ENCODE measurements at places on chromosomes 4 and X. TPM values are rescaled to one million over a fixed set of nuclear protein-coding genes. Genes with fewer than 3 reads are reported as not detected.

DNA sequence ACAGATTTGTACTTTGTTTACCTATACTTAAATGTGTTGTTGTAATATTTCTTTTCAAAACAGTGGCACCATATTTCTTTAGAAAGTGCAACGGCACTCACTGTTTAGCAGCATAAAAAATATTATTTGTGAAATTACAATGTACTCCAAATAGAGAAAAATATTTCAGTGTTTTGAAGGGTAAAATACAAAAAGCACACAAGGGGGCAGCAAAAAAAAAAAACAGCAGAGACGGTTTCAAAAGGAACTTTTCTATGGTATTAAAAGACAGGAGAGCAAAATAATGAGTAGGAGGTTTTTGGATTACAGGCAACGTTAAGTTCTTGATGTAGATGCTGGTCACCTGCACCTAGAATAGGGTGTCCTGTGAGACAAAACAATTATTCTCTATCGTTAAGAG lies 2.0 kb downstream of the NUDT11 start:
- no peak for DNase-seq

DNA sequence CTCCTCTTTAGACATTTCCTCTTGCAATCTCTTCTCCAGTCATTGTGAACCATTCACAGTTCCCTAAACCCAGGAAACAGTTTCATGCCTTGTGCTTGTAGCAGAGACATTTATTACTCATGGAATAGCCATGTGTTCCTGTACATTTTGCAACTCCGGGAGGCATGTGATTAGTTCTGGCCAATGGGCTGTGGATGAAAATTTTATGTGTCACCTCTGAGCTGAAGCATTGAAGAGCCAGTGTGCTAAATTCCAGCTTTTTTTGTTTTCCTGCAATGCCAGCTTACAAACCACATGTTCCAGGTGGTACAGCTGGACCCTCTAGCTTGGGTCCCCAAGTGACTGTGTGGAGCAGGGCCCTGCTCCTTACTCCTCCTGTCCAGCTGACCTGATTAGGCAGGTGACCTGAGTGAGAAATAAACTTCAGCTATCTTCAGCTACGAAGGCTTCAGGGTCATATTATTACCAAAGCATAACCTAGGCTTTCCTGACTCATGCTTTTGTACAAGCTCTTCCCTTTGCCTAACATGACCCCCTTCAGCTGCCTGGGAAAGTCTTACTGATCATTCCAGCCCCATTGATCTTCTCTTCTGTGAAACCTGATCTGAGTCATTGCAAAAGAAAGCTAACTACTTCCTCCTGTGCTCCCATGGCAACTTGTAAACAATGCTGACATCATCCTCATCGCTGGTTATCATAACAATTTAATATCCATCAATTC lies 200.4 kb downstream of the PTTG2 start:
- peak; percentile 72 for DNase-seq

DNA sequence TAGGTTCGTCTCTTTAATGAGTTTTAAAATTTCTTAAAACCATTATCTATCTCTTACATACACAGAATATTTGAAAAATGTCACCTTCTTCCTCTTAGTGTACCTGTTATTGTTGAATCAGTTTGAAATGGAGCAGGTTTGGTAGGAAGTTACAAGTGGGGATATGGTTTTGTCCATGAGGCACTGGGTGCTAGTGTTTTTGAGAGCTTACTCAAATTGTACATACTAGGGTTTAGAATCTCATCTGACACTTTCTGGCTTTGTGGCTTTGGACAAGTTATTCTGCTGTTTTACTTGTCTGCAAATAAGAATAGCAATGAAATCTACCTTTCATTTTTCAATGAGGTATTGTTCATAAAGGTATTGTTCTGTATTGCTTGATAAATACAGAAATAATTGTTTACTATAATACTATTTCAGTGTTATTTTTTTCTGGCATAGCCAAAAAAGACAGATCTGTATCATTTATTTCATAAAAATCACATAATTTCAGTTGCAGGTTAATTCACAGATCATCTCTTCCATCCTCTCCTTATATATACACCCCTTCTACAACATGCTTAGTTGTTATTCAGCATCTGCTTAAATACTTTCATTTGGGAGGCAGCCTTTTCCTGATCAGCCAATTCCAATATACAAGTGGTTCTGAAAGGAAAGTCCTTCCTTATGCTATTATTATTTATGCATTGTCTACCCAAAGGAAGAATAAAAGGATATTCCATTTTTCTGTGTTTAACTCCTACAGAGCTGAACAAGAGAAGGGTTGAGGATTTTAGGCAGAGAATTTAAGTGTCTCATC lies 13.3 kb downstream of the NCAPG start:
- DNase-seq, result no peak

The DUX4 gene
- not detected for total RNA-seq

- DNase-seq, result no peak
Observed at GRCh38 chr4:139256349-139256748, 23.7 kb downstream of the MGARP start.

GRCh38 chr4:125254106-125254505 lies 60.6 kb upstream of the FAT4 start:
- no peak for DNase-seq

DNA sequence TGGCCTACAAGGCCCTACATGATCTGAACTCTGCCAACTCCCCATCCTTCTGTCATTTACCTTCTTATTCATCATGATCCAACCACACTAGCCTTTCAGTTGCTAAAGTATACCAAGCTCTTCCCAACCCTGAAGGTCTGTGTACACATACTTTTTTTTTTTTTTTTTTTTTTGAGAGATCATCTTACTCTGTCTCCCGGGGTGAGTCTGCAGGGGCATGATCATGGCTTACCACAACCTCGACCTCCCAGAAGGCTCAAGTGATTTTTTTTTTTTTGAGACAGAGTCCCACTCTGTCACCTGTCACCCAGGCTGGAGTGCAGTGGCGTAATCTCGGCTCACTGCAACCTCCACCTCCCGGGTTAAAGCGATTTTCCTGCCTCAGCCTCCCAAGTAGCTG lies 5.9 kb upstream of the UTP14A start:
- no peak for DNase-seq

DNA sequence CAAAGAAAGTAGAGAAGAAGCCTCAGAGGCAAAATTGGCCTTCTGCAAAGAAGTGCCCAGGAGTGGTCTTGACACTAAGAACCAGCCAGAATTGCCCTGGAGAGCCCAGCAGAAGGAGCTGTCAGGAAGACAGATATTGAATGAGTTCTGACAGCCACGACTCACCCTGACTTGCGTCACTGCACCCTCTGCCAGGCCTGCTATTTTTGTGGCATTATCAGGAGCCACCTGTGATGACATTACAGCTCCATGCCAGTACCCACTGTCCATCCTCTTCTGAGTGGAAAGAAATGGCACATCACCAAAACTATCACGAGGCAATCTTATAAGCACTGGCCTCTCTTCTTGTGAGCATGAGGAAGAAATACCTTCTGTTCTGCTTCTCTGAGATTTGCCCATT lies 67.7 kb downstream of the SMIM20 start:
- DNase-seq, result no peak

- DNase-seq, result no peak
Observed at GRCh38 chr4:7596918-7597606, 162.3 kb upstream of the PSAPL1 start.

GRCh38 chr4:186739802-186740434 lies 16.3 kb upstream of the FAT1 start:
- no peak for DNase-seq

The RTL5 gene
- 0.17 TPM for total RNA-seq

- DNase-seq, result peak; percentile 28
Observed at GRCh38 chrX:124086411-124086810, 124.9 kb downstream of the STAG2 start.

GRCh38 chrX:73214426-73215094 lies at the start of gene NAP1L2:
Gene NAP1L2, minus strand, starts transcription at chrX:73214851. Its CDS starts 359 bp downstream, at chrX:73214492.
- DNase-seq, result peak; percentile 36

- no peak for DNase-seq
Observed at GRCh38 chr4:55733932-55734331, 85.7 kb upstream of the EXOC1L start.

GRCh38 chr4:89755220-89755619 lies 81.7 kb downstream of the SNCA start:
- DNase-seq, result no peak

The TMEM156 gene
- 37.2 TPM for total RNA-seq

DNA sequence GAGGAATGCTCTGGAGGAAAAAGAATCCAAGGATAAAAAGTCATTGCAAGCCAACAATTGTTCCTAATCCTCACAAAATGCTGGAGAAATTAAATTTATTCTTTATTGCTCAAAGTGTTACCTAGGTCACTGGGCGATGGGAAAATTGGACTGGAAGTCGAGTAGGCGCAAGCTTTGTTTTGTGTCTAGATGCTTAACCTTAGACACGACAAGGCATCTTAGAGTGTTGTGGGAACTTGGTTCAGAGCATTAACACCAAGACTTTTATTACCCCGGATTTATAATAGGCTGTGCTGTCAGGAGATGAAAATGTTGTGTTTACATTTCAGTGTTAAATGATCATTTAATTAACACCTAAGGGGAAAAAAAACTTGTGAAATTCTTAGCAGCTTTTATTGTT lies 25.1 kb downstream of the SLIT2 start:
- DNase-seq, result no peak

DNA sequence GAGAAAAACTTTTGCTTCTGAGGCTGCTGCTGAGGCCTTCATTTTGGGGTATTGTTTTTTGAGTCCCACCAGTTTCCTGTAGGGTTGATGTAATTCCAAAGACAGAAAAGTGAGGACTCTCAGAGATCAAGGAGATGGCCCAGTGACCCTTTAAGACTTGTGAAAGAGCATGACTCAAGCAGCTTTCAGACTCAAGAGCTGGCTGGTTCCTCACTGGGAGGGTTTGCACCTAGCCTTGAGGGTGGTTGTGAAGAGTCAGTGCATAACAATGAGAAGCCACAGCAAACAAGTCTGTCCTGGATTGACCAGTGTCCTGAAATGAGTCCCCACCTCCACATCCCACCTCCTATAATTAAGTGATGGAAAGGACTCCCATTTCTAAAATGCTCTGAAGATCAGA lies 89.2 kb downstream of the NHS start:
- DNase-seq, result no peak

The PDE5A gene
- 1.0 TPM for total RNA-seq

GRCh38 chr4:123676071-123676889 lies 279.7 kb downstream of the SPRY1 start:
- no peak for DNase-seq

- DNase-seq, result no peak
Observed at GRCh38 chrX:16112428-16112827, 10.9 kb upstream of the GRPR start.

The AKAP4 gene
- not detected for total RNA-seq

DNA sequence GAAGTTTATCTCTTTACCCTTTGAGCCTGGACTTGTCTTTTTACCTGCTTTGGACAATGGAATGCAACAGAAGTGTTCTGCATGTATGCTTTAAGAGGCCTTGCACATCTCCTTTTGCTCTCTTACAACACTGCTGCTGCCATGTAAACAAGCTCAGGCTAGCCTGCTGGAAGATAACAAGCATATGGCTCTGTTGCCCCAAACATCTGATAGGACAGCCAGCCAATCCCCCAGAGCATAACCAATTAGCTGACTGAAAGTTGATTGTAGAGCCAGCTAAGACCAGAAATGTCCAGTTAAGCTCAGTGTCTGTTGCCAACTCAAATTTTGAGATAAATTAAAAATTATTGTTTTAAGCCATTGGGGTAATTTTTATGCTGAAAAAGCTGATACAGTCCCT lies 510.6 kb upstream of the CNKSR2 start:
- DNase-seq, result no peak

GRCh38 chr4:97984545-97985131 lies 158.6 kb downstream of the STPG2 start:
- no peak for DNase-seq

The HSD17B13 gene
- total RNA-seq, result 0.14 TPM

DNA sequence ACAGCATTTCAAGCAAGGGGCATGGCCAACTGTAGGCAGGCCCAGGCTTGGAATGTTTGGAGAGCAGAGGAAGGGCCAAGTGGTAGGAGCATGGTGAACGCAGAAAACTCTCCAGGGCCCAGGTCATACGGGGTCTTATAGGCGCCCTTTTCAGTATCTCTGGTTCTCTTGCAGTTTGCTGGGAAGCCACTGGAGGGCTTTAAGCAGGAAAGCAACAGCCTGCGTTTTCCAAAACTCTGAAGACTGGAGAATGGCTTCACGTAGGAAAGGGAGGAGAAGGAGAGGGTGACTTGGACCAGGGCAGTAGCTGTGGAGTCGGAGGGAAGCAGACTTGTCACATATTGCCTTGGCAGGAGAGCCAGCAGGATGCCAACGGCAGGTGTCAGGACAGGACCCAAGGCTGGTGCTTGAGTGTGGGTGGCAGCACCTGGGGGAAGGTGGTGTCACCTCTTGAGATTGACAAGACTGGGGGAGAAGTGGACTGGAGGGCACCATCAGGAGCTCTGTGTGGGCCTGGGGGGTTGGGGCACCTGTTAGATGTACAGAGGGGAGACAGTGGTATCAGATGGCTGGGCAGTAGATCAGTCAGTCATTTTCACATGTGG lies 21.9 kb downstream of the TKTL1 start:
- no peak for DNase-seq

- DNase-seq, result no peak
Observed at GRCh38 chr4:148025981-148026380, 294.1 kb downstream of the ARHGAP10 start.

DNA sequence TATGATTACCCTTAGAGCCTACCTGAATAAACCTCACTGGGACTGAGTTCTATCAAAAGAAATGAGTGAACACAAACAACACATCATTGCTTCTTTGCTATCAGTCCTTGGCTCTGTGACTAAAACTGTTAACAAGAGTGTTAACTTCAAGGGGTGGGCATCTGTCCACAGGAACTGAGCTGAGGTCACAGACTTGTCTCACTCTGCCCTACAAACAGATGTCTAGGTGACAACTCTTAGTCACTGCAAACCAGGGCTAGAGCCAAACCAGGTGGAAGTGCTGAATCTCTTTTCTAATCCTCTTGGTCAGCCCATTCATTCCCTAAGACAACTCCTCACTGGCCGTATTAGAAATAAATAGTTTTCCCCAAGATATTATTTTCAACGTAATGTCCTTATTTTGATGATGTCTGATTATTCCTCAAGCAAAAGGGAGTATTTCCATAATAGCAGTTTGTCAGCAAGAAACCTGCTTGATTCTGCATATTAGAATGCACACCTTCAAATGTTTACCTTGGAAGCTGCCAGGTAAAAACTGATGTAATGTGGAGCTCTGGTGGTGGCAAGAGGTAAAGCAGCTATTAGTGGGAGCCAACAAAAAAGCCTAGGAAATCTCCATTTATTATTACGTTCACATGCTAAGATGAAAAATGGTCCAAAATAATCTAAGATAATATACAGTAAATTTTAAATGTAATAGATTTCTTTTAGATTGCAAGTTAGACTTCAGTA lies 4.0 kb downstream of the COL25A1 start:
- DNase-seq, result no peak

The OPRPN gene
- total RNA-seq, result not detected

DNA sequence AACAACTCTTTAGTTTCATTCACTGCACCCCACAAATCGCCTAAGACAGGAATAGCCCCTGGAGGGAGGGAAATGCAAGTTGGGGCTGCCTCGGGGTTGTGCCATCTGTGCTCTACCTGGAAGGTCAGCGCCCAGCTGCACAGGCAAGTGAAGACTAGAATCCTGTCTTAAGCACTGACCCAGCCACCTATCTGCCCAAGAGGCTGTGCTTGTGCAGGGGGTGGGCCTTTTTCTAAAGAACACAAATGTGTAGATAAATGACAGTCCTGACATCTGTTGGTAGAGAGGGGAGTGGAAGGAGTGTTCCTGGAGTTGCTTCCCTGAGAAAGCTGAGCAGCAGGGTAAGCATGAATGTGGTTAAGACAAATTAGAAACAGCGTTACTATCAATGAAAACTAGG lies 15.7 kb downstream of the ZNF518B start:
- DNase-seq, result no peak

The RBM46 gene
- total RNA-seq, result not detected
